Stimulated activated CD4-positive, alpha-beta T cell treated with anti-CD3 and anti-CD28 coated beads, Interleukin-4, amount 100 ng/mL, for 24 hours (primary cell): ENCODE measurements at places on chromosomes 6 and 20.

GRCh38 chr20:9053108-9053507 lies 15.8 kb upstream of the PLCB4 start:
- no peak for DNase-seq

- DNase-seq = no peak
These were observed 102.1 kb downstream of the NRSN1 start for GRCh38 chr6:24228123-24228522.

DNA sequence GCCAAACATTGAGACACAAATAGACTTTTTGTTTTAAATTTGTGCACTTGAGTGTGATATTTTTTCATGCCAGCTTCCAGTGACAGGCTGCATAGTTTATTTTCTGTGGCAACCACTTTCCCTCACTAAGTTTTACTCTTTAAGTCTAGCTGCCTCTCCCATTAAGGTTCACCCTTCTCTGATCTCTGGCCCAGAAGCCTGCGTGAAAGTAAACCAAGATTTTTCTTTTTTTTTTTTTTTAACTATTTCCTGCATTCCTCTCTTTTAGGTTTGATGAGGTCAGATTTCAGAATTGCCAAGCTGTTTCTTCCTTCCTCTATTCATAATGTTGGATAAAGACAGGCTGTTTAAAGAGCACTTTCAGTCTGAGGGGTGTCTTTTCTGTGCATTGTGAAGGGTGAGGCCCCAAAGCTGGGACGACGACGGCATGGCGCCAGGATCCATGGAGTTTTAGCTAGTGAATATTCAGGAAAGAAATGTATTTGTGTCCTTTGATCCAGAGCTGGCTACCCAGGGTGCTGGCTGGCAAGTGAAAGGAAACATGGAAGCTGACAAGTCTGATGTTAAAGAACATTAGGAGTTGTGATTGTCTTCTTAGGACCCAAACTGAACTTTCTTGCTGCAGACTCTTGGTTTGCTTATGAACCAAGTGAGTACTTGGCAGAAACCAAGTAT lies 50.7 kb downstream of the DOK5 start:
- DNase-seq = no peak

DNA sequence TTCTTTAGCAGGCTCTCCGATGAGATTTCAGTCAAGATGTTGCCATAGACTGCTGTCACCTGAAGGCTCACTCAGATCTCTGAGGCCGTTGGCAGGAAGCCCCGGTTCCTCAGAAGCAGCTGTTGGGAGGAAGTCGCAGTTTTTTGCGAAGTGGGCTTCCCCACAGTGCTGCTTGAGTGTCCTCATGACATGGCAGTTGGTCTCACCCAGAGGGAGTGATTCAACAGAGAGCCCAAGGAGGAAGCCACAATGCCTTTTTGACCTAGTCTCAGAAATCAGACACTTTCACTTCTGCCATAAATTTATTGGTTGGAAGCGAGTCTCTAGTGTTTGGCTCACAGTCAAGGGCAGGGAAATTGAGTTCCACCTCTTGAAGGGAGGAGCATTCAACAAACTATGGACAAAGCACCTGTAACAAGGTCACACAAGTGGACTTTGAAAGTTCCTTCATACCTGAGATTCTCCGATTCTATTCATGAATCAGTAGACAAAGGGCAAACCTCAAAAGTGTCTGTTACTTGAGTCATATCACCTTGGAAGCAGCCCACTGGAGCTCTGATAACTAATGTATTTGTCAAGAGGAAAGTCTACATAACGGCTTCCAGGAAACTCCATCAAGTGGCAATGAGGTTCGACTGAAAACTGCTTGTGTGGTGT lies 208.3 kb downstream of the TASP1 start:
- DNase-seq = no peak

GRCh38 chr6:142118925-142119324 lies 13.8 kb upstream of the GJE1 start:
- DNase-seq = no peak

- DNase-seq = no peak
These were observed 165.7 kb upstream of the RNF217 start for GRCh38 chr6:124796464-124796970.

DNA sequence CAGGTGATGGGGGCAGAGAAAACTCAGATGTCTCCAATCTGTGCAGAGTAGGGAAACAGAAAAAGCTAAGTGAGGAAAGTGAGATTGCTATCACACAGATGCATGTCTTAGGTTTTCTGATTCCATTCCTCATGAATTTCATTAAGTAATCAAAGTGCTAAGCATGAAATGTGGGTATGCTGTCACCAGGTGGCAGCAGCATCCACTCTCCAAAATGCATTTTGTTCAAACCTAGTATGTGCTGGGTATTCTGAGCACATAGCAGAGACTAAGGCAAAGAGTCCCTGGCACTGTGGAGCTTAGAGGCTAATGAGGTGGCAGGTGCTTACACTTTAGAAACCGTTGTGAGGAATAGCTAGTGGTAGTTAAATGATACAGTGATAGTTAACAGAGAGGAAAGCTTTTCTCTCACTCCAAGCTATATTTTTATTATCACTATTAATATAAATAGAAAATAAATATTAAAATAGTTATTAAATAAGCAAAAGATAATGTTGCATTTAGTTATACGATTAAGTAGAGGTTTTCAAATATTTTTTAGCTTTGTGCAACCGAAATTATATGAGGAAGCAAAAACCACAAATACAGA lies 179.5 kb downstream of the CDH26 start:
- peak; percentile 13 for DNase-seq

DNA sequence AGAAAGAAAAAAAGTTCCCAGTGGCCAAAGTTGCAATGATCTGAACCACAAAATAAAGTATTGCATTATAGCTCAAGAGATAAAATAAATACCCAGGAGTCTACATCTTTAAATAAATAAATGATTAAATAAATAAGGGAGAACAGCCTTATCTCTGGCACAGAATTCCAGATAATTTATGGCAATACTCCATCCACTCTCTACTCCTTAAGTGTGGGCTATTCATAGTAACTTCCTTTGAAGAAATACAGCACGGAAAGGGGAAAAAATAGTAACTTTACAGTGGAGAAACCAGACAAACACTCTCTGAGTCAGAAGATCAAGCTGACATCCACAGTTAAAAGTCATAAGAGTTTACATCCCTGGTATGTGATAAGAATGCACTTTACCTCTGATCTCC lies 11.6 kb downstream of the AURKA start:
- DNase-seq = no peak

DNA sequence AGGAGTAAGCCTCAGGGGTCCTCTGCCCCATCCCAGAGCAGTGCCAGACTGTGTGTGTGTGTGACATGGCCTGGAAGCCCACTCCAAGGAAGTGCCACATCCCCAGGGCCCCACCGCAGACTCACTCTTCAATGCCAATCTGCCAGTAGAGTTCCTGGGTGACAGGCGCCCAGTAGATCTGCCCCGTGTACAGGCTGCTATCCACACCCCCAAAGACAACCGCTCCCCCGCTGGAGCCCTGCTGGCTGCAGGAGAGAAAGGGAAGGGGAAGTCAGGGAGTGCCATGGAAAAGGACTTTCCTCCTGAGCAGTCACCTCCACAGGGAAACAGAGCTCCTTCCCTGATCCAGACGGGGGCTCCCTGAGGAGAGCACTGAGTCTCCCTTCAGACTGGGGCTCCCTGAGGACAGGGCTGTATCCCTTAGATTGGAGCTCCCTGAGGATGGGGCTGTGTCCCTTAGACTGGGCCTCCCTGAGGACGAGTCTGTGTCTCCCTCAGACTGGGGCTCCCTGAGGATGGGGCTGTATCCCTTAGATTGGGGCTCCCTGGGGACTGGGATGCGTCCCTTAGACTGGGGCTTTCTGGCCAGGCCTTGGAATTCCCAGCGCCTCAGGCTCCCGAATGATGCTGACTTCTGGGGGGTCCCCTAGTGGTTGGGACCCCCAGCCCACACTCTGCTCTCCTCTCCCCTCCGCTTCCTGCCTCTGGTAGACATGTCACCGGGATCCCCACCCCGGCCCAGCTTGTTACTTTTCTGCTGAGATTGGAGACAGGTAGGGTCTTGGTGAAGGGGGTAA lies 5.2 kb upstream of the TFEB start:
- DNase-seq = no peak

DNA sequence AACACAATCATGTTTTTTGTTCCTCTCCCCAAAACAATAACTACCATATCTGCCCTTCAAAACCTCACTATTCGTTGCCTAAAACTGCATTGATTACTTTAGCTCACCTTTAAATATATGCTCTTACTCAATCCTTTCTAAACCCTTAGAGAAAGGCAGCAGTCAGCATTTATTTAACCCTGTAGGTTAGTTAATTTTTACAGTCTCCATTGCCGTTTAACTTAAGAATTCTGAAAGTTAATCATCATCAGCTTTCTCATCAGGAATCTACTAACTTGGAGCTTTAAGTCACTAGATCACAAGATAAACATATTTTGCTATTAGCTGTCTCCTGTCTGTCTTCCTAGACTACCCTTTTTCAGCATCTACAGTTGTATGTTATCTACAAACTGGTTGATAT lies 991.9 kb downstream of the EPHA7 start:
- DNase-seq = no peak

DNA sequence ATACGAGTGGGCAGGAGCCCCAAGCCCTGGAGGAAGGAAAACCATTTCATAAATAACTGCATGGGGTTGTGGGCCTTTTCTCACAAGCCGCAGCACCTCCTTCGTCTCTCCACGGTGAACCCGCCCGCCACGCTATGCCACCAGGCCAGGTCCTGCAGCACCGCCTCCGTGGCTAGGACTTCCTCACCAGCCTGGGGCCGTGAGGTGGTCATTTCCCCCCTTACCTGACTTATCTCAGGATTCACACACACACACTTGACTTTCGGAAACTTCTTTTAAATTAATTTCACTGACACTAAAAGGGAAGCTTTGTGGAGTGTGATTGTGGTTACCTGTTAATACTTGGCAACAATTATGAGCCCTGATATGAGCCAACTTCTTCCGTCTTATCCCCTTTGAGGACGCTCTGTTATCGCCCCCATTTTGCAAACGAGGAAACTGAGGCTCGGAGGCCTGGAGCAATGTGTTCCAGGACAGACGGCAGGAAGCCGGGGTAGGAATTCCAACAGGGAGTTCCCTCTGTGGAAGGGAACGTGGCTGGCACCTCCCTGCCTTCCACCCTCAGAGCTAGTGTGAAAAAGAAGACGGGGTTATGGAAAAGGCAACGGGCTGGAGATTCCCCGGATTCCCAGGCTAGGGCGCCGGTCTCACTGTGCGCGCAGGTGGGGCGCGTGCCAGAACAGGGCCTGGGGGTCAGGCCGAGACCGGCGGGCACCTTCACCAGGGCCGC lies 817 bp upstream of the SLCO4A1 start:
- no peak for DNase-seq

DNA sequence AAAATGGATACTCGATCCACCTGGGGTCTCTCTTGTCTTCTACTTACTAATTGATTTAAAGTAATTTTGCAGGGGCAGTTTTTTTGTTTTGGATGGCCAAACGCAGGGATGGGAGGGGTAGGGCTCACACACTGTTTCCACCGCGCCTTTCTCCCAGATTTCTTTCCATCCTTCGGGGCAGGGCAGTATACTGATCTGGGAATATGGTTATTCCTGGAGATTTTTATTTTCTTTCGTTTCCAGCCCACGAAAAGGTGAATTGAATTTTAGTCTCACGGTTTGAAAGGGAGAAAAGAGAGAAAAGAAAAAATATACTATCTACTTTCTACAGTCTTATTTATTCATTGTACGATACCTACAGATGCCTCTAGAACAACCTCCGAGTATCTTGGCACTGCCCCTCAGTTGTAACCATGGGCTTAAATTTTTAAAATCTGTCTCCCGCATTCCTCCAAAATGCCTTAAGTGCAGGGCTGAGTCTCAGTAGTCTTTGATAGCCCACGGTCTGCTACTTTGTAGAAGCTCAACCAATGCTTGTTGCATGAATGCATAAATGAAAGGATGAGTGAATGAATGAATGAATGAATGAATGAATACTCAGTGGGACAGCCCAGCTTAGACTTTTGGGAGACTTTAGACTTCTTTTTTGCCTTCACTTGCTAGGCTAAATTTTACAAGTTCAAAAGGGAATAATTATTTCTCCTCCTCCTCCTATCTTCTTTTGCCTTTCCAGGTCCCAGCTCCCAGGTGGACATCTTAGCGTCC lies 18.1 kb upstream of the TRIM27 start:
- DNase-seq = no peak

DNA sequence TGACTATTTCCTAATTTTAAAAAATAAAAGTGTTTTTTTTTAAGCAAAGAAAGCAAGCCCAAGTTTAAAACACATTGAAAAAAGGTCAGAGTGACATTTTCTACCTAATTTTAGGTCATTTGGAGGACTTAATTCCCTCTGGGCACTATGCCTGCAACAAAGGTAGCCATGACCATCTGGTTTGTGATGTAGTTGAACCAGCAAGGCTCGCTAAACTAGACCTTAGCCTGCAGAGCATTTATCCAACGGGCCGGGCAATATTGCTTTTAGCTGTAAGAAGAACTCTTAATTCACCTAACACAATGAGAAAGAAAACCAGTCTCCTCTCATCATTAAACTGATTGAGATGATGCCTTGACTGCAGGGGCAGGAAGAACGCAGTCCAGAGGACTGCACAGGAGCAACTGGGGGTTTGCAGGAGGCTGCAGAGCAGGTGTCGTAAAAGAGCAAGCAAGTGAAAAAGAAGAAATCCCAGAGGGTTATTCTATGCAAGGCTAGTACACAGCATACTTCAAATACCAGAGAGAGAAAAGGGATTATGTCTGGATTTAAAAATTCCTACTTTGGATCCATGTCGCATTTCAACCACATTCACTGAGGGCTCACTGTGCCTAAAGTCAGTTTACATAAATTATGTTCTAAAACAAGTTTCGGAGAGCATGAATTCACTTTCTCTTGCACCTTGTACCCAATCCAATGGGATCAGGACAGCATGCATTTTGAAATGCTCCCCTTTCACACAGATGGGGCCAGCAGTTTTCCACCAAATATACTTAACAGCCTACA lies 12.8 kb downstream of the TRAF3IP2 start:
- DNase-seq = no peak

GRCh38 chr6:9638861-9639260 lies 776.0 kb downstream of the TFAP2A start:
- DNase-seq = no peak

DNA sequence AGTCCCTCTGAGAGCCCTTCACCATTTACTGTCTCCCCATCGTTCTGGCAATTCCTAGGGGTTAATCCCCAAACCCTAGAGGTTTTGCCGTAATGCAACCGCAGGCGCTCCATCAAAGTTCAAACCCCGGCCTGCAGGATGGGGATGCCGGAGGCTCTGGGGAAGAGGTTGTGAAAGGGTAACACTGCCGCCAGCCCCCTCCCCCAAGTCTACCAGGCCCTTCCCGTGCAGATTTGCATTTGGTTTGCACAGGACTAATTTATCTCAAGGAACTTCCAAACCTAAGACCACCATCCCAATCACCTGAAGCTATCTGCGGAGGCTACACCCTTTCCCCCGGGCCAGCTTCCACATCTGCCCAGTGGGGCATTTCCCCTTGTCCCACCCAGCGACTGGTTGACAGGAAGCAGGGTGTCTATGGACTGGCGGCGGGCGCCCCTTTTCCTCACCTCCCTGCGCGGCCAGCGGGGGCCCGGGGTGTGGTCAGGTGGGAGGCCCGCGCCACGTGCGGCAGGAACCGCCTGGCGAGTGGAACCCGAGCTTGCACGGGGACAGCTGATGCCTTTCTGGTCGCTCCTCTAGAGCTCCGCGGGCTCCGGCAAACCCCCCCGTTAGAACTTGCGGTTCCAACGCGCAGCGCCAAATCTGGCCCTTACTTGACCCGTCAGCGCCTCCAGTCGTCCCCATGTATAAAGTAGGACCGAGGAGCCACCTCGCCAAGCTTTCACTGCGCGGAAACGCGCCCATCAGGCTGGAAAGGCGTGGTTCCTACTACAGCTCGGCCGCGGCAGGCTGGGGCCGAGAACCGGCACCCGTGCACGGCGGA lies 9.4 kb upstream of the SLC4A11 start:
- DNase-seq = no peak

GRCh38 chr6:31203345-31203979 lies 33.0 kb upstream of the POU5F1 start:
- DNase-seq = peak; percentile 79
